GF-D8 (cell line): ENCODE measurements at places on chromosomes 16 and 17.

GRCh38 chr17:39903158-39903884 lies 15.1 kb downstream of the GSDMB start:
- peak; percentile 91 for DNase-seq

- no peak for DNase-seq
Measured at GRCh38 chr16:4594433-4595410, 20.0 kb downstream of the UBALD1 start.

- no peak for DNase-seq
Measured at GRCh38 chr16:47073223-47074155, 70.3 kb downstream of the NETO2 start.

GRCh38 chr17:56146534-56146933 lies 6.7 kb upstream of the ANKFN1 start:
- no peak for DNase-seq

- DNase-seq = no peak
Measured at GRCh38 chr17:45656527-45657181, 127.5 kb upstream of the CRHR1 start.

- no peak for DNase-seq
Measured at GRCh38 chr17:9211133-9211765, 189.9 kb downstream of the NTN1 start.

DNA sequence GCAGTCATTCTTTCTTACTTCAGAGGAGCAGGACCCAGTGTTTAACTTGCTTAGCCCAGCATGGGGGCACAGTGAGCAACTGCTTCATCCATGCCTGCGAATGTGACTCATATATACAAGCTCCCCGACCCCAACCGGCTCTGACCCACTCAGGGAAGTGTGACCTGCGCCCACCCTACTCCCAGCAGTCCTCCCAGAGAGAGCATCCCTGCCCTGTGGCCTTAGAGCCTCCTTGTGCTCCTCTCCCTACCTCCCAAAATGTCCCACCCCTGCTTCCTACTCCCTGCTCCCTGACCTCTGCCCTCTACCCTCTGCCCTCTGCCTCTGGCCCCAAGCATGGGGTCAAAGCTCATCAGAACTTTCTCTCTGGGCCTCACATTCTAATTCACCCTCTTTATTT lies 46.9 kb upstream of the DLX4 start:
- no peak for DNase-seq

GRCh38 chr16:10946308-10946707 lies 1.9 kb downstream of the CLEC16A start:
- DNase-seq = no peak

GRCh38 chr17:40610359-40610758 lies 37.3 kb downstream of the SMARCE1 start:
- DNase-seq = no peak

DNA sequence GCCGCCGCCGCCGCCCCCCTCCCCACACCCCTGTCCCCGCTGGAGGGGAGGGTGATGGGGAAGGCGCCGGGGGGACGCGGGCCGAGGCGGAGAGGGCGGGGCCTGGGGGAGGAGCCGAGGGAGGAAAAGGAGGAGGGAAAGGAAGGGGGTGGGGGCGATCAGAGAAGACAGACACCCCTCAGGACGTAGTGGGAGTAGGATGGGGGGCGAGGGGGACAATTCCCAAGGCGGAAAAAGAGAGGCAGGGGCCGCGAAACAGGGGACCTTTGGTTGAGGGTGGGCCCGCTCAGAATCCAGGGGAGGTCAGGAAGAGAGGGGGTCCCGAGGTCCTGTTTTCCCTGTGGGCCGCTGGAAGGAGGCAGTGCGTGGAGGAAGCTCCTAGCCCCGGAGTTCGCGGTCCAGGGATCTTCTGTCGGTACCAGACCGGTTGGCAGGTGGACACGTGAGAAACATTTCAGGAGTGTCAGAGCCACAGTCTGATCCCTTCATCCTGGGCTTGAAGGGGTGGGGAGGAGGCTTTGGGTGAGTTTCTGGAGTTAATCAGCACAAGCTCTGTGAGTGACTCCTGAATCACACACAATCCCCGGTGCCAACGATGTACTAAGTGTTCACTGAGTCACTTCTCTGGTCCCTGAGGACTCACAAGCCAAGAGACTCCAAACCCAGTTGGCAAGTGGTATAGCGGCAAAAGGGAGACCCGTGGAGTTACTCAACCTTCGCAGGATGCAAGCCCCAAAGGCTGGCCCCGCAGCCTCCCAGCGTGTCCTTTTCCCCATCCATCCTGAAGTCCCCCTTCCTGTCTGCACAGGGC lies at the start of gene XYLT1:
TSS of gene XYLT1 (minus strand) at position 53 of the 811 bp plus-strand sequence. CDS start 164 bp downstream, outside the sequence.
- no peak for DNase-seq

- DNase-seq = peak; percentile 76
Measured at GRCh38 chr17:8954339-8954738, 11.2 kb downstream of the PIK3R5 start.

DNA sequence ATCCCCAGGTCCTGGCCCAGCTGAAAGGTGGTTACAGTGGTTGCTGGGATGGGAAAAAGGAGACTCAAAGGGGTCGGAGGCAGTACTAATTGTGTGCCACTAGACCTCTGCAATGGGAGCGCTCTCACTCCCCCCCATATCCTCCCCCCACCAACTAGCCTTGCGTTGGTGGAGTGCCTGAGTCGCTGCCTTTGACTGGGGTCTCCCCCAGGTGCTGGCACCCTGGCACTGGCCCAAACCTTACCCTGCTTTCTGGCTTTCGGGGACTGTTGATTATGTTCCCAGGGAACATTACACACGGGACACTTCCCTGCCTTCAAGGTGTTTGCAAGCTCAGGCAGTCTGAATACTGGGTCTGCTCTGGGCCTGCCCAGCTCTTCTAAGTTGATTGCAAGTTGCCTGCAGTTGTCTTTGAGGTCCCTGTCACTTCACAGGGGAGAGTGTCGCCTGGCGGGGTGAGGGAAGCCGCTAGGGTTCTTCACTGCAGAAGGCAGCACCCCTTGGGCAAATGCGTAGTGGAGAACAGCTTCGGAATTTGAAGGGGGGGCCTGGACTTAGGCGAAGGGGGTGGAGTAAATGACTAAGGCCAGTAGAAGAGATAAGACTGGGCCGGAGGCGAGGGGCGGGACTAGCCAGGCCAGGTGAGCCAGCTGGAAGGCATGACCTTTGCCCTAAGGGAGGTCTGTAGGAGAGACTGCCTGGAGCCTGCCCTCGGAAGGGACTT lies 98.0 kb downstream of the RAB11FIP4 start:
- DNase-seq = no peak

DNA sequence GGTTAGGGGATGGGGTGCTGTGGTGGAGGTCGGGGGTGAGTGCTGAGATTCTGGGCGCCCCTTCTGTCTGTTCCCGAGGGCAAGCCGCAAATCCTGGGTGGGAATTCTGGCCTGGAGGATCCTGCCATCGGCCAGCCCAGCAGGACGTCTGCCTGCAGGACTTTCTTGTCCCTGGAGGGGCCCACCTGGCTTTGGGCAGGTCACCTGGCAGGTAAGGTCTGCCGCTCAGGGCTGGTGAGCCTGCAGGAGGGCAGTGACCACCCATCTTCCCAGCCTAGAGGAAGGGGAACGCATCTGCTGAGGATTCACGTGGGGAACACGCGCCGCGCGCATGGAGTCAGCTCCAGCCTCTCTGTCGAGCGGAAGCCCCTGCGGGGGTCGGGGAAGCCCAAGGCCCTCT lies 5.4 kb downstream of the RNF222 start:
- no peak for DNase-seq

- no peak for DNase-seq
Measured at GRCh38 chr17:36212966-36213365, 2.1 kb downstream of the CCL4L2 start.

DNA sequence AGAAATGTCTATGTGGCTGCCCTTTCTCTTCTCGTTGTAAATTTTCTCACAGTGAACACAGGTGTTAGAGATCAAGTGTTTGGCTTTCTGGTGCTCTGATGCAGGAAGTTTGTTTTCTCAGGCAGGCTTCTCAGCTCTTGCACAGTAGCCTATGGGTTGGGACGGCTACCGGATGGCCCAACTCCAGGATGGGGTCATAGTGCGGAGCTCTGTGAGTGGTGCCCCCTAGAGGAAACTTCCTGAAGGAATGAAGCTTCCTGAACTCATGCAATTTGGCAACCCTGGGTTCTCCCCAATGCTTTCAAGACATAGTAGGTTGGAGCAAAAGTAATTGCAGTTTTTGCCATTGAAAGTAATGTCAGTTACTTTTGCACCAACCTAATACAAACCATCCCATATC lies 407.5 kb upstream of the HSBP1 start:
- no peak for DNase-seq

- no peak for DNase-seq
Measured at GRCh38 chr17:2481760-2482159, 29.9 kb downstream of the METTL16 start.

GRCh38 chr17:64503341-64503740 lies 2.7 kb downstream of the DDX5 start:
- no peak for DNase-seq

- DNase-seq = no peak
Measured at GRCh38 chr16:5059386-5060072, 6.2 kb downstream of the C16orf89 start.
